Germinal center (tissue), 1 donor: ENCODE measurements at places on chromosomes 13 and 19.
A peak's percentile ranks its signal among the peaks of the same experiment; 100 is the strongest.

GRCh38 chr13:110232142-110232541 is 74.8 kb downstream of the COL4A1 start:
- no peak for DNase-seq

- peak; percentile 76 for DNase-seq
These were observed 9.9 kb downstream of the LMTK3 start for GRCh38 chr19:48501494-48502349.

- DNase-seq = no peak
These were observed 5.6 kb downstream of the SIGLEC7 start for GRCh38 chr19:51147663-51148062.

DNA sequence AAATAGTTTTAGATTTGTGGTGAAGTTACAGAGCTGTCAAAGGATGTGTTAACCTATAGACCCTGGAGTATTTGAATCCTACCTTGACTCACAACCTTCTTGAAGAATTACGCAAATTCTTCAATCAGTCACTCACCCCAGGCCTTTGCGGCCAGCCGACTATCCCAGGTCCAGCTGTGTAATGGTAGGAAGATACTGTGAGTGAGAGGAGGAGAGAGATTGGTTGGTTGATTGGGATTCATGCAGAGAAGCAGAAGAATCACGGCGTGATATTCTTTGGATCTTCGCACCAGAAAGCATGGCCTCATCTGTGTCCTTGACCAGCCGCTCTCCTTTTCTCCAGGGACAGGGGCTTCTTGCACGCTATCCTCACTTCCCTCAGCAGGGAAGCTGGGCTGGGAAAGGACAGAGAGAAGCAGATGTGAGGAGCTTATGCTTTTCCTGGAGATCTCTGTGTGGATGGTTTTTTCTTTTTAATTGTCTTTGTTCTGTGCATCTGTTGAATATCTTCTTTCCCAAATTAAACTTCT is 249.1 kb downstream of the GGACT start:
- no peak for DNase-seq

- peak; percentile 40 for DNase-seq
These were observed at the start of gene PMIS2 for GRCh38 chr19:35585848-35586247. Gene PMIS2, plus strand, starts transcription at chr19:35586173. Its CDS starts 87 bp downstream, at chr19:35586260.

GRCh38 chr19:10339380-10339960 is at the start of gene ICAM3:
Gene ICAM3, minus strand, starts transcription at chr19:10339624. Its CDS starts 10 bp downstream, at chr19:10339614.
- DNase-seq = peak; percentile 72

DNA sequence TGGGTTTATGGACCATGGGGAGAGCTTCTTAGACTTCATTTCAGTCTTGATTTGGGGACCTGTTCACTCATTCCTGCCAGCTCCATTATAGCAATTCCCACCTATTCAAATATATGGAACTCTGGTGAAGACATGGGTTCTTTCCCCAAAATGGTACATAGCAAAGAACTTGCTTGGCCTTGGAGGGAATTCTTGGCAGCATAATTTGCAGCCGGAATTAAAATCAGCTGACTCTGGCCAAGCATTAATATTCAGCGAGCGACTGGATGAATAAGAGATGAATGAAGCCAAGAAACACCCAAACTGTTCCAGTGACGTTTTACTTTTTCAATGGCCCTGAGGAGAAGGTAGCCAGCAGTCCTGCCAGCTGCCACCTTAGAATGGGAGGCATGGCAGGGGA is 88.4 kb upstream of the SOX1 start:
- DNase-seq = no peak

- DNase-seq = peak; percentile 57
These were observed 470 bp upstream of the GRTP1 start for GRCh38 chr13:113364311-113364889.

DNA sequence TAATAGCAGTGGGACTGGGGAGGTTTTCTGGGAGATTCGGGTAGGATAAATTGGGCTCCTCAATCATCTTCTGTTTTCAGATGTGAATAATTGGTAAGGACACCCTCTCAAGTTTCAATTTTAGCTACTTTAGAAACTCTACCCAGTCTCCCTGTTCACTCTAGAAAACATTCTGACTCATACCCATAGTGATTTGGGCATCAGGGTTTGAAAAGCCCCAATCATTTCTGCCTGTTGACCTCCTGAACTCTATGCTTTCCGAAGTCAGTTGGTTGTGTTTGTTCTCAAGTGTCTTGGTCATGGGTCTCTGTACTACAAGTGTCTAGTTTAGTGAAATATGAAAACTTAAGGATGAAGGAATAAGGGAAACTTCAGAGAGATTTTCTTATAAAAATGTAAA is 911.3 kb upstream of the GPC6 start:
- DNase-seq = no peak

GRCh38 chr19:13597640-13598039 is 91.4 kb upstream of the CACNA1A start:
- peak; percentile 79 for DNase-seq

DNA sequence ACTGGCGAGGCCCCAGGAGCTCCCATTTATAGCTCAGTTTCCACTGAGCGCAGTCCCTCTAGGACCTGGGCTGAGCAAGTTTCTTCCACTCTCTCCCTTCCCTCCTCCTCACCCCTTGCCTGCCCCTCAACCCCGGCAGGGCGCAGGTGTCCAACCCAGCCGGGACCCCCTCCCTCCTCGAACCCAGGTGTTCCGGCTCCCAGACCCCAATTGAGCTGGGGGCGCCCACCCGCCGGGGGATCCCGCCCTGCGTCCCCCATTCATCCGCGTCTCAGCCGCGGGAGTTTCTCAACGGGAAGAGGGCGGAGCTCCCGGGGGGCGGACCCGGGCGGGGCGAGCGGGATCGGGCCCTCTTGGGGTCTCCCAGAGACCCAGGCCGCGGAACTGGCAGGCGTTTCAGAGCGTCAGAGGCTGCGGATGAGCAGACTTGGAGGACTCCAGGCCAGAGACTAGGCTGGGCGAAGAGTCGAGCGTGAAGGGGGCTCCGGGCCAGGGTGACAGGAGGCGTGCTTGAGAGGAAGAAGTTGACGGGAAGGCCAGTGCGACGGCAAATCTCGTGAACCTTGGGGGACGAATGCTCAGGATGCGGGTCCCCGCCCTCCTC is at the start of gene KIRREL2:
Gene KIRREL2, plus strand, starts transcription at position 366 of the 604 bp plus-strand sequence. Its CDS starts 209 bp downstream, at position 575.
- DNase-seq = peak; percentile 33

DNA sequence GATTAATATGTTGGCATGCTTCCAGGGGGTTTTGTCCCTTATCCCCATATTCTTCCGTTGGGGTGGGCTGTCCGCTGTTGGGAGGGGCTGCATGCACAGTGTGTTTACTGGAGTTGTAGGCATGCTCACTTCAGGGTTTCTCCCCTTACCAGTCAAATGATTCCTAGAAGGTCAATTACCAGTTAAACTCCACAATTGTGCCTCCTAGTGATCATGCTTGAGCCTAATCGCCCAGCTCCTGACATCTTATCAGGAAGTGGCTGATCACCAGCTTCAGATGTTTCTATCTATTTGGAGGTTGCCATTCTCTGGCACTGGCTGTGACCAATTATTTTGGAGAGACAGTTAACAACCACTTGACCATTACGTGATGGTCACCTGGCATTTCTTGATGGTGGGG is 1090.0 kb downstream of the SLITRK5 start:
- DNase-seq = no peak

DNA sequence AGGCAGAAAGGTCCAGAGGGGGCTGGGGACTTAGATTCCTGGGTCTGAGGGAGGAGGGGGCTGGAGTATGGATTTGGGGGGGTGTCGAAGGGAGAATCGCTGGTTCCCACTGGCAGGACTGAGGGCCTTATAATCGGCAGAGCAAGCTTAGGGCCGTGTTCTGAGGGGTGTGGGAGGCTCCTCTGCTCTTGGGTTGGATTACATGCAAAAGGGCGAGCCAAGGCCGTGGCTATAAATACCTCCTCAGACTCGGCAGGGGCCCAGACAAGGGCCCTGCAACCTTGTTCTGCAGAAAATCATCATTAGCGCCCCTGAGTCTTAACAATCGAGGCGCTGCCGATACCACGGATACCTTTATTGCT is 707 bp upstream of the MAMSTR start:
- no peak for DNase-seq

DNA sequence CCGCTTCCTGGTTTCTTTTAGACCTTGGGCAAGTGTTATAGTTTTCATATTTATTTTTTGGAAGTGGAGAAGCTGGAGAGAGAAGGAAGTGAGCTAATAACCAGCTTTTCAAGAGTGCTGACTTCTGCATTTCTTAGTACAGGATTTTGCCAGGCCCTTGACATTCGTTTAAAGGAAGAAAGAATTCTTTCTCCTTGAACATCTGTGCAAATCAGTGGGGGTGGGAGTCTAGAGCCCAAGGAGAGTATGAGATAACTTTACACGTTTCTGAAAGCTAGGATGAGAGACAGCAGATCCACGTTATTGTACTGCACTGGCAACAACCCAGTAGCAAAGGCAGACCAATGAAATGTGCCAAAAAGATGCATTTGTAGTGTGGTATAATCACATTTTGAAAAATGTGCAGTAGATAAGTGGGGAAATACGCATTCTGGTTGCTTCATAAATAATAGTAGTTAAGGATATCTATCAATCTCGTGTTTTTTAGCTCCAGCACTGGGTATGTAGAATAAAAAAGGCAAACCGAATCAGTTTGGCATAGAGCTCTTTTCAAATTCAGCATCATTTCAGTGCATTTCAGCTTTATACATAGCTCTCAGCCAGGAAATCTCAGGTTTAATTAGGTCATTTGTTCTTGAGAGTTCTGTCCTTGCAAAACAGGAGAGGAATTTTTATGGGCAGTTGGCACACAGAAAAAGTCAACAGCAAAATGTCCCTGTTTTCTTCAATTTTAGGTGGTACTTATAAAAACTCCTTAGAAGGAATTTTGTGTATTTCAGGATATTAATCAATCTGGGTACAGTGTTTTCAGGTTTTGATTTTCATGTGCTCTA is 4.3 kb downstream of the RNF113B start:
- no peak for DNase-seq

GRCh38 chr19:57664269-57665127 is 4.2 kb upstream of the ZSCAN4 start:
- peak; percentile 21 for DNase-seq

DNA sequence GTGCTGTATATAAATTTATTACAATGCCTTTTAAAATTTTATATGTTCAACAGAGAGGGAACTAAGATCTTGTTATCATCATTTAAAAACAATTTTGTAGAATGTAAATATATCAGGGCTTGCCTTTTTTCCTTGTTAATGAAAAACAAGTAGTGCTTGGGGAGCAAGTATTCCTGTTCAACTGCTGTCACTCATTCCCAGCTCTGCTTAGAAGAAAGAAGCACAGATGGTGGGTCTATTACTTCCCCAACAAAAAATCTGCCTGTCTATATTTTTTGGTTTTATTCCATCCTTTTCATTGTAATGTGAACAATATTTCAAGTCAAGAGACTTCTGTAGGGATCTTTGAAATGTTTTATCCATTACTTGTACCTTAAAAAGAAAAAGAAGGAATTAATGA is 503.9 kb downstream of the GPC5 start:
- DNase-seq = no peak

- DNase-seq = no peak
These were observed 167.2 kb upstream of the SERP2 start for GRCh38 chr13:44206434-44206833.

DNA sequence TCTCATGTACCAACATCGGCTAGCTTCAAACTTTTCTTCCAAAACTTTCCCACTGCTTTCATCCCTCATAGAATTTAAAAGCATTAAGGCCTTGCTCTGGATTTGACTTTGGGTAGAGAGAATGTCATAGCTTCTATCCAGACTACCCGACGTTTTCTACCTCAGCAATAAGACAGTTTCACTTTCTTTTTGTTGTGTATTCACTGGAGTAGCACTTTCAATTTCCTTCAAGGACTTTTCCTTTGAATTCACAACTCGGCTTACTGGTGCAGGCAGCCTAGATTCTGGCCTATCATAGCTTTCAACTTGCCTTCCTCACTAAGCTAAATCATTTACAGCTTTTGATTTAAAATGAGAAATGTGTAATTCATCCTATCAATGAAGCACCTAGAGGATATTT is 420.4 kb upstream of the GPC6 start:
- no peak for DNase-seq

DNA sequence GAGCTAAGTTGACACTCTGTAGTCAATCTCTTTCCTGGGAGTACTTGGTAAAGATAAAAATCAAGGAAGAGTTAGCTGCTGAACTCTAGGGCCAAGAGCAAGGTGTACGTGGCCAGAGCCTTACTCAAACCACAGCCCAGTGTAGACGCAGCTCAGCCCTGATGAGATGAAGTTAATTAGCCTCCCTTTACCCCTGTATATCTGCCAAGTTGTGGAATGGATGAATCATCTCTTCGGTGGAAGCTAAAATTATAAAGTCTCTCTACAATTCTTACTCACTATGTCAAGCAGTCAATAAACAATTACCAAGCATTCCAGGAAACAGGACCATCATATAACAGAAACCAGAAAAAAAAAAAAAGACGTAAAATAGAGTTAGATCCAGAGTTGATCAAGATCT is 146.9 kb upstream of the UFM1 start:
- DNase-seq = no peak

- DNase-seq = no peak
These were observed 28.6 kb downstream of the PEPD start for GRCh38 chr19:33492951-33493350.

DNA sequence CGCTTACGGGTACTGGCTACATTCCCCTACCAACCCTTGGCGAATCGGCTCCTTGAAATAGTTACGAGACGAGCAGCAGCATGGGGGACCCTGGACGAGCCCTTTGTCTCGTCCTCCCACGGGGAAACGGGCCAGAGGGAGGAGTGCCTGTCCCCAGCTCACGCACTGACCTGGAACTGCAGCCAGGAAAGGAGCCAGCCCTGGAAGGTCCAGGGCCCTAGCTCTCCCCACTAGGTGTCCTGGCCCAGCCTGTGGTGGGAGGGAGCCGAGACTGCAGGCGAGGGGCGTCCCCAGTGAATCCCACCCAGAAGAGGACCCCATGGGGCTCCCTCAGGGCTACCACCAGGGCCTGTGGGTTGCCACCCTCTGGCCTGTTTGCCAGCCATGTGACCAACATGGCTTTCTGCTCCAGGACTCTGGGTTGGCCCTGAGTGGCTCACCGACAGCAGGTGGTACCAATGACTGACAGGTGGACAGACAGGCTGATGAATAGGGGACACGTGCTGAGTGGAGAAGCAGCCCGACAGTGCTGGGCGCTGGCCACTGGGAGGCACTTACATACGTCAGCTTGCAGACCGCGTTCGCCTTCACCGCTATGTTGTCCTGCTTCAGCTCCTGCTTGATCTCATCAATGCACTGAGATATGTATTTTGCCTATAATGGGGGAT is 13.2 kb downstream of the AP3D1 start:
- DNase-seq = no peak

DNA sequence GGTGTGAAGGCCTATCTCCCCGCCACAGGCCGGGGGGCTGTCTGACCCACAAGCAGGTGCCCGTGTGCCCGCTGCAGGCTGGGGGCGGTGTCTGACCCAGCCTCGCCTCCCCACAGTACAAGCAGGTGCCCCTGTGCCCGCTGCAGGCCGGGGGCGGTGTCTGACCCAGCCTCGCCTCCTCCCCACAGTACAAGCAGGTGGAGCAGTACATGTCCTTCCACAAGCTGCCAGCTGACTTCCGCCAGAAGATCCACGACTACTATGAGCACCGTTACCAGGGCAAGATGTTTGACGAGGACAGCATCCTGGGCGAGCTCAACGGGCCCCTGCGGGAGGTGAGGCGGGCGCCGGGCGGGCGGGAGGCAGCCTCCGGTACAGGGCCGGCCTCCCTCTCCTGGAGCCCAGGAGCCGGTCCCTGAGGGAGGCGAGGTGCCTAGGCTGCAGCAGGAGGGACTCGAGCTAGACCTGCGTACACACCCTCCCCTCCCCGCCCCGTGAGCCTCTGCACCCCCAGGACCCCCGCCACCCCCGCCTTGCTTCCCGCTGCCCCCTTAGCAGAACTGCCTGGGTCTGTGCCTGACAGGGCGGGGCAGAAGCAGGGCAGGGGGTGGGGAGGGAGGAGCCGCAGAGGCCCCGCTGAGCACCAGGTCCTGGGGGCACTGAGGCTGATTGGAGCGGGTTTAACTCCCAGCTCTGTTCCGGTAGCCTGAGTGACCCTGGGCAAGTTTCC is 20.6 kb downstream of the HCN2 start:
- DNase-seq = no peak

- DNase-seq = no peak
These were observed 121.0 kb downstream of the COG6 start for GRCh38 chr13:39776439-39776838.
